Colonic mucosa (tissue), 4 donors: ENCODE measurements at places on chromosomes 1 and 21.
A peak's percentile ranks its signal among the peaks of the same experiment; 100 is the strongest.

GRCh38 chr1:39195166-39196111 is 9.1 kb upstream of the MACF1 start:
- DNase-seq: no peak

GRCh38 chr21:17796037-17796403 is 23.1 kb downstream of the C21orf91 start:
- DNase-seq: no peak

DNA sequence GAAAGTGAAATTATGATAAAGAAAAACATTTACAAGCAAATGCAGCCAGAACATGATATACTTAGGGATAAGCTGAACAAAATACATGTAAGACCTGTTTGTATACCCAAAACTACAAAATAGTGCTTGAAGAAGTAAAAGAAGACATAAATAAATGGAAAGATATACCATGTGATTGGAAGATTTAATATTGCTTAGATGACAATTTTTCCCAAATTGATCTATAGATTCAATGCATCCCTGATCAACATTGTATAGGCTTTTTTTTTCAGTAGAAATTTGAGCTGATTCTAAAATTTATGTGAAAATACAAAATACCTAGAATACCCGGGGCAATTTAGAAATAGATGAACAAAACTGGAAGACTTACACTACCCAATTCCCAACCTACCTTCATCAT is 76.4 kb downstream of the GABPA start:
- DNase-seq: no peak

GRCh38 chr1:224505454-224506093 is 71.0 kb upstream of the WDR26 start:
- no peak for DNase-seq

GRCh38 chr1:40047276-40047675 is 6.7 kb downstream of the CAP1 start:
- DNase-seq: no peak

GRCh38 chr1:55696181-55696754 is 481.1 kb upstream of the USP24 start:
- no peak for DNase-seq

- DNase-seq: peak; percentile 87
Measured at GRCh38 chr1:54950369-54951163, 29.9 kb upstream of the TMEM61 start.

- DNase-seq: no peak
Measured at GRCh38 chr1:162136760-162137159, 67.3 kb downstream of the NOS1AP start.

DNA sequence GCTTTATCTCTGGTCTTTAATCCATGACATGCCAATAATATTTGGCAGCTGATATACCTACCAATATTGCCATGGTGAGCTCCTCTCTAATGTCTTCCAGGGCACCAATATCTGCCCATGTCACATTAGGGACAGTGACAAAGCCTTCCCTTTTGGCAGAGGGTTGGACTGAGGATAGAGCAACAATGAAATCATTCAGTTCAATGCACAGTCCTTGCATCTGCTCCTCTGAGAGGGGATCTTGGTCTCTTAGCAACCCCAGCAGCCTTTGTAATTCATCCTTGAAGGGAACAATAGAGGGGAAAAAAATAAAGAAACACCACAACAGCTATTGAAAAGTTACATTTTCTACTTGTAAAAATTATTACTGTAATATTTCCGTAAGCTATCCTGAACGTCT is 42.3 kb downstream of the NVL start:
- no peak for DNase-seq

- no peak for DNase-seq
Measured at GRCh38 chr1:242033447-242033846, 34.5 kb upstream of the MAP1LC3C start.

GRCh38 chr1:205435578-205436573 is 14.0 kb upstream of the LEMD1 start:
- DNase-seq: no peak

GRCh38 chr1:66676613-66677298 is 75.5 kb upstream of the DYNLT5 start:
- no peak for DNase-seq

DNA sequence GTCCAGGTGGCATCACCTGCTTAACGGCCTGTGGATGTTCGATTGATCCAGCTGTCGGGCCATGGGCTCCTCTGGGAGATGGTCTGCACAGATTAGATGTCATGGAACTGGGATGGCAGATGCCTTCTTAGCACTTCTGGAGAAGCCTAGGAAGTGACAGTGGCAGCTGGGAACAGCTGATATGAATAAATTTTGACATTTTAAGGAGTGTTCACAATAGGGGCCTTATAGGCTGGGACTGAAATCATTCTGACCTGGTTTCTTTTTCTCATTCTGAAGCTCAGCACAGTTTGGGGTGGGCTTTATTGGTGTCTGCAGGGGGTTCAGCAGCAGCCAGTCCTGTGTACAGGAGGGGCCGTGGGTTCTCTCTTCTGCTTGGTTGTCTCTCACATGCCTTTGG is 175.3 kb downstream of the CACNA1E start:
- no peak for DNase-seq

GRCh38 chr1:87795615-87796337 is 467.1 kb downstream of the LMO4 start:
- DNase-seq: peak; percentile 30

GRCh38 chr21:41615613-41616012 is 107.7 kb upstream of the TMPRSS2 start:
- no peak for DNase-seq

GRCh38 chr1:199123615-199124014 is 484.8 kb downstream of the PTPRC start:
- no peak for DNase-seq

DNA sequence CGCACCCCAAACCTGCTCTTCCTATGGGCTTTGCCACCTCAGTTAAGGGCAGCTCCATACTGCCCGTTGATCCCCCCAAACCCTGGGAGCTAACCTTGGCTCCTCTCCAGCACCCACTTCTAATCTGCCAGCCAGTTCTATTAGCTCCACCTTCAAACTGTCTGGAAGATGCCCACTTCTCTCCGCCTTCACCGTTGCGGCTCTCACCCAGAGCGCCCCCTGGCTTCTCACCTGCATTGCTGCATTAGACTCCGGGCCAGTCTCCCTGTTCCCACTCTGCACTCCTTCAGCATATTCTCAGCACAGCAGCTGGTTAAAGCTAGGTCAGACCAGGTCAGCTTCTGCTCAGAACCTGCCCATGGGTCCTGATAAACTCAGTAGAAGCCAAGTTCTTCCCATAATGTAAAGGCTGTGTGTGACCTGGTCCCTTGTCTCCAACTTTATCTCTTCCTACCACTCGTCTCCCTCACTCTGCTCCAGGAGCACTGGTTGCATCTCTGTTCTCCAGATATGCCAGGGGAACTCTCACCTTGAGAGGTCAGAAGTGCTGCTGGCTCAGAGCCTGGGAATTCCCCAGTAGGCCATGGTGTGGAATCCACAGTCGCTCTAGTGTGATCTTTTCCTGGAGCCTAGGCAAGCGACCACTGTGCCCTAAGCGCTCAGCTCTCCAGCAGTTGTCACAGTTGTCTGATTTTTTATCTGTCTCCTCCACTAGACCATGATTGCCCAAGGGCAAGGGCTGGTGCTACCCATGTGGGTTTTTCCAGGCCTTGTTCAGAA is 150.3 kb downstream of the HMGB4 start:
- peak; percentile 22 for DNase-seq

- DNase-seq: no peak
Measured at GRCh38 chr1:88916883-88917282, 25.5 kb upstream of the GTF2B start.

GRCh38 chr1:11281518-11282331 is 8.7 kb downstream of the UBIAD1 start:
- DNase-seq: no peak

DNA sequence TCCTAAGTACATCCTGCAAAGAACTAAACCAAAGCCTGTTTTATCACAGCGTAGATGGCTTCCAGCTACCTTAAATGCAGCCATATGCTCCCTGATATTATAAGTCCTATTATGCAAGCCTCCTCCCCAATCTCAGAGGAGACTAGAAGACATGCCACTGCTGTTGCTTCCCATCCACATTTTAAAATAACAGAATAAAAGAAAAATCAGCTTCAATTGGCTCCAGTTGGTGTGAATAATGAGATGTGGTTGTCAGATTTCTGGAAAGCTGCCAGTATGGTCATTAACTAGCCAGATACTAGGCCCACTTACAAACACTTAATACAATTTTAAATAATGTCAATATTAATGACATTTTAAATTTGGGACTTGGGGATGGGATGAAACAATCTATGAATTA is 25.7 kb downstream of the WARS2 start:
- DNase-seq: no peak

GRCh38 chr1:193437785-193438184 is 251.4 kb upstream of the B3GALT2 start:
- DNase-seq: no peak

GRCh38 chr1:94971491-94971924 is 44.6 kb upstream of the CNN3 start:
- no peak for DNase-seq

GRCh38 chr1:155383406-155383805 is 62.7 kb downstream of the RUSC1 start:
- no peak for DNase-seq

DNA sequence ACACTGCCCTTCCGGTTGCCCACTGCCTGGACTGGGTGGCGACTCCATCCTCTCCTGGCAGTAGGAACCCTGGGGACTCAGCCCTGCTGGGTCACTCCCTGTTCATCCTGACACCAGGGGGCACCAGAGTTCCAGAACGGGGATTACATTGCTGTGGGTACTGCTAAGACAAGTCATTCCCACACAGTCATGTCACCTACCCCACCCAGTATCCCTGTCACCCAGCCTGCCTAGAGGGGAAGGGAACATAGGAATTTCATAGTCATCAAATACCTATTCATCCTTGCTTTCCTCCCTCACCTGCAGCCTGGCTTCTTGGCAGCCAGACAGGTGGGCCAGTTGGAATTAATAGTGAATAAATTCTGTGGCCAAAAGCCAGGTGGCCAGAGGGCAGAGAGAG is 9.8 kb upstream of the SFN start:
- peak; percentile 97 for DNase-seq

DNA sequence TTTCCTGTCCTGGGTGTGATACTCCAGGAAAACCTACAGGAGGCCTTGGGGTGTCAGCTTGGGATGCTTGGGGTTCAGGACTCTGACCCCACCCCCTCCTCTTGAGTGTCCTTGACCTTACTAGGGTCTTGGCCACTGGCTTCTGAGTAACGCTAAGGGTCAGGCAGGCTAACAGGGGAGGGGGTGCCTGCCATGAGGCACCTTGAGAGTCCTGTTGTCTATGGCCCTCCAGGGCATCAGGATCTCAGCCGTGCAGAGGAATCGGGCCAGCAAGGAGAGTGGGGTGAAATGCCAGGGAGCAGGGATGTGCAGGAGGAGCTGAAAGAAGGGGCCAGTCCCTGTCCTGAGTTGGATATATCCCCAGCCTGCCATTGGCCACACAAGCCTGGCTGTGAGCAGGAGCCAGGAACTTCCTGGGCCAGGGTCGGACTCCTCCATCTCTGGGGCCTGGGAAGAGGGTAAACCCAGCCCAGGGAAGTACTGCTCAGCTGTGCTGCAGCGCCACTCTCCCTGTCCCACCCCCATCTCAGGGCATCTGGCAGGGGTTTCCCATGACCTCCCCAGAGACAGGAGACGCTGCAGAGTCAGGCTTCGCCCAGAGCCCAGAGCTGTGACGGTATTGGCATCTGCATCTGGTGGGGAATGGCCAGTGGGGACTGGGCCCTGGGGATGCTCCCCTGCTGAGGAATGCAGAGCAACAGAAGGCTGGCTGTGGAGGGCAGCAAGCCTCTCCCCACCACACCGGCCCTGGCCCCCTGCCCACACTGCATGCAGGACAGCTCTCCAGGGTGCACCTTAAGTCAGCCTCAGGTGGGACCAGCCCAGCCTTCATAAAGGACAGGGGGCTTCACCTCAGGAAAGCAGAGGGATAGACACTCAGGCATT is 6.3 kb downstream of the KIF21B start:
- no peak for DNase-seq

DNA sequence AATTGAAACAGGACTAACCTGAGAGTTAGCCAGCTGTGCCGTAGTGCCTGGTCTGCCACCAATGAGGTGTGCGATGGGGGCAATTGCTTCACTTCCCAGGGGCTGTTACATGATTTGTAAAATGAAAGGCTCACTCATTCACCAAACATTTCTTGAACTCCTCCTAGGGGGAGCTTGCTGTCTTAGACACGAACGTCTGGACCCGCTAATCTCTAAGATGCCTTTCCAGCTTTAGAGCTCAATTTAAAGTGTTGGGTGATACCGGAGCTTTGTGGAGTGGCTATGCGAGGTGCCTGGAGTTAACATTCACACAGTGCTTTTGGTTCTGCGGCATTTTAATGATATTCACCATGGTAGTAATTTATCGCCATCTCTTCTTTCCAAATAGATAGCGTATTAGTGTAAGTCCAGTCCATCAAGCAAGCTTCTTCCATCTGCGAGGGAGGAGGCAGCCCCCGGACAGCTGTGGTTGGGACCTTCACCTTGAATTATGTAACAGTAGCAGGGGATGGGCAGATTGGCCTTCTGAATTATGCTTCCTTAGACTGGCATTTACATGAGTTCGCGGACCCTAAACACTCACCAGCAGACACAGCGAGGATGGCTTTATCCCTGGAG is 179.9 kb downstream of the ADSS2 start:
- DNase-seq: no peak

- DNase-seq: no peak
Measured at GRCh38 chr1:114131526-114132220, 22.0 kb downstream of the SYT6 start.
